Esophagus squamous epithelium (tissue), 5 donors: ENCODE measurements at places on chromosomes 6 and 20.

DNA sequence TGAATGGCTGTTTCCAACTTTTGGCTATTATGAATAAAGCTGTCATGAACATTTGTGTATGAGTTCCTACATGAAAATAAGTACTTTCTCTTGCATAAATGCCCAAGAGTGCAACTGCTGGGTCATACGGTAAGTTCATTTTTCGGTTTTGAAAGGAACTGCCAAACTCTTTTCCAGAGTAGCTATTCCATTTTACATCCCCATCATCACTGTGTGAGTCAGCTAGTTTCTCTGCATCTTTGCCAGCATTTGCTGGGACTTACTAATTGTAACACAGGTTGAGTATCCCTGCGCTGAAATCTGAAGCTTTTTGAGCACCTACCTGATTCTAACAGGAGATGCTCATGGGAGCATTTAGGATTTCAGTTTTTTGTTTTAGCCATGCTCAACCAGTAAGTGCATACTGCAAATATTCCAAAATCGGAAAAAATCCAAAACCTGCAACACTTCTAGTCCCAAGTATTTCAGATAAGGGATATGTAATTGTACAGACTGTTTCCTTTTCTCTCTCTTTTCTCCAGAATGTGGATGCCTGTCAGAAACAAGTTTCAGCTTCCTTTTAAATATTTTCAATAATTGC, 118.4 kb downstream of the DTNBP1 start:
- no peak for DNase-seq

- no peak for DNase-seq
These were observed at the start of gene RIMS4 for GRCh38 chr20:44810391-44811149. Gene RIMS4, minus strand, starts transcription at chr20:44810546. Its CDS starts 275 bp downstream, at chr20:44810271.

- no peak for DNase-seq
These were observed 403.0 kb upstream of the SPTLC3 start for GRCh38 chr20:12605751-12606150.

GRCh38 chr20:35564905-35565304, 23.0 kb downstream of the ERGIC3 start:
- no peak for DNase-seq

DNA sequence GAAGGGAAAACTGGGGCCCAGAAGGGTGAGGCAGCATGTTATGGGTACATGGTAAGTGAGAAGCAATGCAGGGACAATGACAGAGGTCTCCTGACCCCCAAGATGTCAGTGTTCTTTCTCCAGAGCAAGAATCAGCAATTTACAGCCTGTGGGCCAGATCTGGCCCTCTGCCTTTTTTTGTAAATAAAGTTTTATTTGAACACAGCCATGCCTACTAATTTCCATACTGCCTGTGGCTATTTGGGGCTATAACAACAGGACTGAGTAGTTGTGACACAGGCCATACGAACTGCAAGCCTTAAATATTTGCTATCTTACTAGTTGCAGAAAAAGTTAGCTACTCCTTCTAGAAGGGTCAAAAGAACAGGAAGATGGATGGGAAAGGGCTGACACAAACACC, 52.5 kb downstream of the PTPRT start:
- DNase-seq: no peak

- DNase-seq: no peak
These were observed 211.3 kb downstream of the PTPRT start for GRCh38 chr20:42978184-42978974.

GRCh38 chr6:75711173-75711572, 37.9 kb upstream of the MYO6 start:
- no peak for DNase-seq

- no peak for DNase-seq
These were observed 2.8 kb upstream of the RNASET2 start for GRCh38 chr6:166958926-166959861.
